ENCODE measurements at places on chromosomes 4 and X. TPM values are rescaled to one million over a fixed set of nuclear protein-coding genes. Genes with fewer than 3 reads are reported as not detected.

MAGEA8 gene
- total RNA-seq = not detected

NUP62CL gene
- total RNA-seq = 10.6 TPM

ZDHHC15 gene
- not detected for total RNA-seq

CEP135 gene
- 41.4 TPM for total RNA-seq

FREM3 gene
- not detected for total RNA-seq

BEX5 gene
- total RNA-seq = not detected

C4orf54 gene
- not detected for total RNA-seq

SPANXN3 gene
- total RNA-seq = not detected

SLC7A11 gene
- total RNA-seq = 16.7 TPM

BCORL1 gene
- total RNA-seq = 5.4 TPM

PAGE2 gene
- not detected for total RNA-seq

ASB12 gene
- total RNA-seq = 0.51 TPM

MAGED4 gene
- 6.6 TPM for total RNA-seq

TMEM154 gene
- 59.6 TPM for total RNA-seq
